Natural killer cell (primary cell): ENCODE measurements at places on chromosomes 2 and 18. TPM values are rescaled to one million over a fixed set of nuclear protein-coding genes. Genes with fewer than 3 reads are reported as not detected.

- no peak for DNase-seq
These were observed 7.1 kb downstream of the CKAP2L start for GRCh38 chr2:112757265-112757664.

- DNase-seq = no peak
These were observed 74.7 kb downstream of the SATB2 start for GRCh38 chr2:199383021-199383420.

- DNase-seq = no peak
These were observed 18.6 kb downstream of the ABCA12 start for GRCh38 chr2:215119847-215120246.

GRCh38 chr2:238502088-238502810 lies 75.5 kb downstream of the ASB1 start:
- no peak for DNase-seq

GRCh38 chr2:217599906-217600305 lies 402.9 kb downstream of the TNS1 start:
- no peak for DNase-seq

- no peak for DNase-seq
These were observed 43.6 kb downstream of the SLC5A7 start for GRCh38 chr2:108029912-108030311.

DNA sequence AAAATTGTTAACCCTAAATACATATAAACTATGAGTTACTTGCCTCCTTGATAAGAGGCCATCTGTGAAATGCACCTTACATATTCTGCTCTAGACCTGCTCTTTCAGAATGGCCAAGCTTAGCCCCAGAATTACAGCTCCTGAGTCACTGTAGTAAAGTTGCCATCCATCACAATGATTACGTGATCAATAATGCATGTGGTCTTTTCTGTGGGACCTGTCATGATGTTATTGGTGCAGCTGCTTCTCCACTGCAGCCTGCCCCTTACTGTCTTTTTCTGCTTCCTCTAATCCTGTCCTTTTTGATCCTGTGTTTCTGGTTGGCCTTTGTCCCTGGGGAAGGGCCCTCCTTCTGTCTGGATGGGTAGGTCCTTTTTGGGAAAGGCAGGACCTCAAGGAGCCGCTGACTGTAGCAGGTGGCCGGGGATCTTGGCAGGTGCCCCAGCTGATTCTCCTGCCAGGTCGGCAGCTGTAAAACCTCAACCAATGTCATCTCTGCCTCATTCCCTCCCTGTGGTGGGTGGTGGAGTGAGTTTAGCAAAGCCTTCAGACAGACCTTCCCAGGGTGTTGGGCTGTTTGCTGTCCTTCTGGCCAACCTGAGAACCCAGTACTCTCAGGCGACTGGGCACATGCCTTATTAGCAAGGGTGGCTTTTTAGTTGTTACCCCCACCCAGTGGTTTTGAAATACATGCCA lies 126.2 kb upstream of the EML6 start:
- no peak for DNase-seq

COL3A1 gene
- total RNA-seq = not detected

CCDC178 gene
- total RNA-seq = not detected

SERPINB11 gene
- total RNA-seq = not detected
